NCI-H1694 treated with DMSO at 0.1 percent for 48 hours (cell line): ENCODE measurements at places on chromosomes 7 and 10.
A peak's percentile ranks its signal among the peaks of the same experiment; 100 is the strongest.

- DNase-seq, result peak; percentile 33
These were observed 743 bp upstream of the PITRM1 start for GRCh38 chr10:3173171-3173878.

DNA sequence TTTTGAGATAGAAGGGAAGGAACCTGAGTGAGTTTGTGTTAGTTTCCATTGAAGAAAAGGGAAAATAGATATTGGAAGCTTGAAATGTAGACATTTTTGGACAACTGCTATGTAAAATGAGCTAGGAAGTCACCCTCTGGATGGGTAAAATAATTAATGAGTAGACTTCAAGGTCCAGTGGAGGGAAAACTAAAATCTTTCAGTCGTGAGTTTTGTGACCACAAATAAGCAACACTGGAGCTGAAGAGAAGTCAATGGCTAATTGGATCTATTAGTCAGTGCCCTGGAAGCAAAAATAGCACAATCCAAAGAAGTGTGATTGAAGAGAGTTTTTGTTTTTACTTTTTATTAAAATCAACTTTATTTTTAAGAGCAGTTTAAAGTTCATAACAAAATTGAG, 123.4 kb downstream of the MYO3A start:
- no peak for DNase-seq

DNA sequence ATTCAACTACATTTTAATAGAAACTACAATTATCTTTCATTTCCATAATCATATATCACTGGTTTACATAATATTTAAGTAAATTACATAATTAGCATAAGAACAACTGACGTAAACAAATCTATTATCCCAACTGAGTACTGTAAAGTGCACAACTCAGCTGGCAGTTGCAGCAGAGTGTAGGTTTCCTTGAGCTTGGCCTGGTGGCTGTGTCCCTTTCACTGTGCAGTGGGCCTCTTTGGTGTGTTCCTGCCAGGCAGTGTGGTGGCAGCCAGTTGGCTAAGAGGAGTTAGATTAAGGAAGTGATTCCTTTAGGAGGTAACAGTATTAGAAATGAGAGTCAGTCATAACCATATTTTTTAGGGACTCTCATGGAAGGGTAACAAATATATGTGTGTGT, 7.0 kb downstream of the NRG3 start:
- DNase-seq, result no peak

GRCh38 chr7:158595068-158595467, 7.4 kb upstream of the PTPRN2 start:
- no peak for DNase-seq

- DNase-seq, result no peak
These were observed 22.7 kb downstream of the OTUD1 start for GRCh38 chr10:23461557-23461956.

GRCh38 chr10:74963549-74963948, 137.1 kb downstream of the KAT6B start:
- no peak for DNase-seq

DNA sequence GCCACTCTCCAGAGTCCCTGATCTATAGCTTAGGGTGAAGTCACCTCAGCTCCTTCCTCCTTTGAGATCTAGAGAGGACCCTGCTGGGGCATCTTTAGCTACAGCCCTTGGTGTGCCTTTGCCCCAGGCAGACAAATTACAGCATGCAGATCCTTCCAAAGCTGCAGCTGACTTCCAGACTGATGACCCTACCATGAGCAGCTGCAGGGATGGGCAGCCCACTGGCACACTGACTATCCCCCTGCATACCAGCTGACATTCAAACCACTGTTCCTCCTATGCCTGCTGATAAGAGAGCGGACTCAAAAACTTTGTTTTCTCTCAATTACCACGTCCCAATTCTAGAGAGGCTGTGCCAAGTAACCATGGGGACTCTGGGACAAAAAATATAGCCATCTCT, 70.6 kb downstream of the COL13A1 start:
- no peak for DNase-seq

- no peak for DNase-seq
These were observed 3.9 kb upstream of the PWWP2B start for GRCh38 chr10:132392811-132393694.

GRCh38 chr10:44571701-44572100, 186.8 kb upstream of the CXCL12 start:
- no peak for DNase-seq

GRCh38 chr7:102287111-102287980, 678 bp downstream of the SH2B2 start:
- DNase-seq, result peak; percentile 6

GRCh38 chr7:2120251-2120660, 112.5 kb downstream of the MAD1L1 start:
- no peak for DNase-seq

DNA sequence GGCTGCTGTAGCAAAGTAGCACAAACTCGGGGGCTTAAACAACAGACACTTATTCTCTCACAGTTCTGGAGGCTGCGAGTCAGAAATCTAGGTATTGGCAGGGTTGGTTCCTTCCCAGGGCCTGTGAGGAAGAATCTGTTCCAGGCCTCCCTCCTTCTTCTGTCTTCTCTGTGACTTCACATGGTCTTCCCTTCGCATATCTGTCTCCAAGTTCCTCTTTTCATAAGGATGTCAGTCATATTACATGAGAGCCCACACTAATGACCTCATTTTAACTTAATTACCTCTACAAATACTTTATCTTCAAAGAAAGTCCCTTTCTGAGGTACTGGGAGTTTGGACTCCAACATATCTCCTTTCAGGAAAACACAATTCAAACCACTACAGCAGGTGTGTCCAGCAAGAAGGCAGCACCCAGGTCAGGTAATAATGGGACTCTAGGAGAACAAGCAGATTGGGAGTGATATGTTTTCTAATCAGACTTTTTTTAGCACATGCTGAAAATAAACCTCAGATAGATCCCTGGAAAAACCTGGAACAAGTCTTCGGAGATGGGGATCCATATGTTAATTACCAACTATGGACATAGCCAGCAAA, 11.7 kb downstream of the CREB5 start:
- DNase-seq, result no peak

DNA sequence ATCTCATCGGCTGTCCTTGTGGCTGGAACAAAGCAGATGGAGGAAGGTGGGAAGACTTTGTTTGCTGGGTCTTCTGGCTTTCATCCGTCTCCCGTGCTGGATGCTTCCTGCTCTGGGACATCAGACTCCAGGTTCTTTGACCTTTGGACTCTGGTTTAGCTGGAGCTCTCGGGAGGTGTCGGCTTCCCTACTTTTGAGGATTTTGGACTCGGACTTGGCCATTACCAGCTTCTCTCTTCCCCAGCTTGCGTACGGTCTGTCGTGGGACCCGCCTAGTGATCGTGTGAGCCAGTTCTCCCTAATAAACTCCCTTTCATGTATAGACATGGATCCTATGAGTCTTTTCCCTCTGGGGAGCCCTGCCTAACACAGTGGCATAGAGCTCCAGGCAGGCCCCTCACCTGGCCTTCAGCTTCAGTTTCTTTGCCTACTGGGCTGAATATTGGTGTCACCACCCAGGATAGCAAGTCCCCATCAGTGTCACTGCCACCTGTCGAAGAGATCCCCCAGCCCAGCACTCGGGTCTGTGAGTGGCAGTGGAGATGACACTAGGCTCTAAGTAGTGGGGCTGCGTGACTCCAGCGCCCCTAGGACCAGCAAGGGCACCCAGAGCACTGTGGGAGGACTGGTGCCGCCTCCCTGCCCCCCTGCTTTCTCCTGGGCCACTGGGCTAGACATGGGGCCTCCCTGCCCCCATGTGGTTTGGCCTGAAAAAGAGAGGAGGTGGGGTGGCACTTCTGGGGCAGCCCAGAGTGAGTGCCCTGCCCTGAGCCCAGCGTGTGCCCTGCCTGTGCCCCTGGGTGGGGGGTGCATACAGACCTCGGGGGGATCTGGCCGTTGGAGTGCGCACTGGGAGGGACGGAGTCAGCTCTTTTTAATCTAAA, 135.6 kb downstream of the LHPP start:
- DNase-seq, result no peak

DNA sequence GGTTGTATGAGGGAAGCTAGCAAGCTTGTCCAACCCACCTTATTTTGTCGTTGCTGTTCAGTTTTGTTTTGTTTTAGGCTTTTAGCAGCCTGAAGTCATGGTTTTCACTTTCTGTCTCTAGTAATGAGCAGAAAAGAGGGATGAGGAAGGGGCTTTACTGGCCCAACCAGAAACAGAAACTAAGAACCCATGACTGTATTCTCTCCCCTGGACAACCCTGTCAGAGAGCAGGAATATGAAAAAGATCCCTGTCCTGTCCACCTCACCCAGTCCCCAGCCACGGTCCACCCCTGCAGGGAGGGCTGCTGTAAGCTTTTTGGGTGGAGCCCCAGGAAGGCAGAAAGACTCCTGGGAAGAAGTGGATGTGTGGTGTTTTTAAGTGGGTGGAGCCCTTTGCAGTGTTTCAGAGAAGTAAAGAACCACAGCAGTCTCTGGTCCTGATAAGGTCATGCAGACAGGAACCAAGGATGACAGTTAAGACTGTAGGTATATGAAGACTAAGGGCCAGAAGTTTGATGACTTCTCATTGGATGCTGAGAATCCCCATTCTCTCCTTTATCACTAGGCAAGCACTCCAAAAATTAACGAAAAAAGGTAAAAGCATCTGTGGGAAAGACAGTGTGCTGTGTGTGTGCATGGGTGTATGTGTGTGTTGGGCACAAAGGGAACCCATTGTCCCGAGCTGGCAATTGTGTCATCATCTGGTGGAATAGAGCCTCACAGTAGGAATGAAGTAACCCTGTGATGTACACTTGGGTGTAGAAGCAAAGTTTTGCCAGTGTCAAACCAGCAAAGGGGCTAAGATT, 13.8 kb downstream of the MRPL32 start:
- no peak for DNase-seq

DNA sequence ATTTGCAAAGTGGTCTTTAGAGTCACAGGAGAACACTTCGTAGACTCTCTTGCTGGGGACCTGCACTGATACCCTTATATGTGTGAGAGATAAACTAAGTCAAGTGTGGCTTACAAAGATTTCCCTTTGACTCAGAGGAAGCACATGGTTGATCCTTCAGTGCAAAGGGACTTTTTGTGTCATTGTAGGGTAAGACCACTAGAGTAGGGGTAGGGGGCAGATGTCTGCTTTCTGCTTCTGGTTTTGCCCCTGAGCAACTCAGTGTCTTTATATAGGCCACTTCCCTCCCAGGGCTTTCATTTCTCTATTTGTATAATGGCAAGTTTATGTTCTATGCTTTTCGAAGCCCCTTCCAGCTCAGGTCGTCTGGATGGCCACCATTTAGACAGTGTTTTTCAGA, 281.7 kb downstream of the SORCS3 start:
- DNase-seq, result no peak

- DNase-seq, result no peak
These were observed 518.8 kb downstream of the CNTNAP2 start for GRCh38 chr7:146635205-146636032.

- DNase-seq, result no peak
These were observed 258.0 kb upstream of the SP4 start for GRCh38 chr7:21169667-21170580.

DNA sequence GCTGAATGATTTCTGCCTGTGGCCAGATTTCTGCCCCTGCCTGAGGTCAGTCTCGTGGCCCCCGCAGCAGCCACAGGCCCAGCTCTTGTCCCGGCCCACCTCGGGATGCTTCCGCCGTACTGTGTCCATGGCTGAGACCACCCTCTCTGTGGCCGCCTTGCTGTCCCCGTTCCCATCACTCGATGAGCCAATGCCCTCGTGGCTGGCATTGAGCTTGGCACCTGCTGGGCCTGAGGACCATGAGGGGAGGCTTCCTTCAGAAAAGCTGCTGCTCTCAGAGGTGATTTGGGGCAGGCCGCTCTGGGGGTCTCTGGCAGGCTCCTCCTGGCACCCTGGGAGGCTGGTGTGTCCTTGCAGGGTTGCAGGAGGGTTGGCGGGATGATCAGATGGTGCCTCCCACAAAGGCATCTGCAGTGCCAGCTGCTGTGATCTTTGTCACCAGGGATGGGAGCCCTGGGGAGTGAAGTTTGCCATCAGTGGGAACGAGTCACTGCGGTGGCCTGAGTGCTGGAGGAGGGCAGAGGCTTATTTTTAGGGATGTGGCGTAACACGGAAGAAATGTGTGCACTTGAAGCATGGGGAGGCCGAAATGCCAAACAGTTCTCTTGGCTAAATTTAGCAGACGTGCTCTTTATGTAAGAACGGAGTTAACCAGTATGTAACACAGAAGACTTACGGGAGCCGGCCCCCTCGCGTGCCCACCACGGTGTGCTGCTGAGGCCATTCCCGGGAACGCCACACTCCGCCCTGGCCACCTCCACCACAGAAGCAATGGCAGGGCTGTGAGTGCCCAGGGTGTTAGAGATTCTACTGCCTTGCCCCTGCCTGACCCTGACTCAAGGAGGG, 47.7 kb downstream of the VIPR2 start:
- no peak for DNase-seq

- DNase-seq, result no peak
These were observed 293.7 kb downstream of the BBS9 start for GRCh38 chr7:33422825-33423645.

DNA sequence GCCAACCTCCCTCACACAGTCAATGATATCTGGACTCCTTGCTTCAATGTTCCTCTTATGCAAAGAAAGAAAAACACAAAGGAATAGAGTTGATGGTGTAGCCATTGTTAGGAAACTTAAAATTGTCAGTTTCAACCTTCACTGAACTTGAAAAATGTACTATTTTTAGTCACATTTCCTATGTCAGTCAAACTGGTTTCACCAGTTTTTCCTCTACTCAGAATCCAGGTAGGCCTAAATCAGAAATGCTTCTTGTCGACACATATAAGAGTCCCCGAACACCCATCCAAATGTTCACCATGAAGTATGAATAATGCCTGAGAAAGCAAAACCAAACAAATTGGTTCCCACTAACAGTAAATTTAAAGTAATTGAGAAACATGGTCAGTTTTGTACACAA, 42.4 kb upstream of the ZMYND11 start:
- no peak for DNase-seq

- no peak for DNase-seq
These were observed 13.5 kb upstream of the ASCC1 start for GRCh38 chr10:72229261-72230251.

DNA sequence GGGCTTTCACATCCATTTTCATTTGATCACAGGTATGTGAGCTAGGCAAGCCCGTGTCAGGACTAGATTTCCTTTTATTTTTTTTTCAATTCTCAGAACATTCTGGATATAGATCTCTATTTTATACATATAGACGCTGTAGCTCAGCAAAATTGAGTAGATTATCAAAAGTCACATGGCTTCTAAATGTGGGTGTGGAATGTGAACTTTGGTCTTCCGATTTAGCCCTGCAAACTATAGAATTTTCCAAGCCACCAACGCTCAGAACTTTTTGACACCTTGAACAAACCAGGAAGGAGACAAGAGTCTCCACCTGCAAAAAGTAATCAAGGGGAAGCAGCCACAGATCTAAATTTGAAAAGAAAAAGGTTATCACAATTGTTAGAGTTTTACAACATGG, 15.9 kb upstream of the FFAR4 start:
- no peak for DNase-seq

DNA sequence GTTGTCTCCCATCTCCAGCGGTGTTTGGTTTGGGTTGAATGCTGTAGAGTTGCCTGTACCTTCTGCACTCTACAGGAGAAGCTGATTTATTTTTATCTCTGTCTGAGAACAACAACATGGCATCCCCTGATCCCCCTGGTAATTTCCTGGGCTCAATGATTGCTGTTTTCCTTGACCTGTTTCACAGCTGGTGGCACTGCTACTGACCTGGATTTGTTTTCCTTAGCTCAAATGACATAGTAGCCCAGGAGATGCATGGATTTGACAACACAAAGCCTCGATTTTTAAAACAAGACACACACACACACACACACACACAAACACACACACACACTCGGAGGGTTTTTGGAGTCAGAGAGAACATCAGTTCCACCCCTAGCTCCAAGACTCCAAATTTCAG, 301.6 kb downstream of the NRG3 start:
- DNase-seq, result no peak

- no peak for DNase-seq
These were observed 217.4 kb downstream of the MAD1L1 start for GRCh38 chr7:2015251-2015871.
